Suppressor macrophage treated with lipopolysaccharide for 4 hours (primary cell): ENCODE measurements at places on chromosomes 6 and 20.

DNA sequence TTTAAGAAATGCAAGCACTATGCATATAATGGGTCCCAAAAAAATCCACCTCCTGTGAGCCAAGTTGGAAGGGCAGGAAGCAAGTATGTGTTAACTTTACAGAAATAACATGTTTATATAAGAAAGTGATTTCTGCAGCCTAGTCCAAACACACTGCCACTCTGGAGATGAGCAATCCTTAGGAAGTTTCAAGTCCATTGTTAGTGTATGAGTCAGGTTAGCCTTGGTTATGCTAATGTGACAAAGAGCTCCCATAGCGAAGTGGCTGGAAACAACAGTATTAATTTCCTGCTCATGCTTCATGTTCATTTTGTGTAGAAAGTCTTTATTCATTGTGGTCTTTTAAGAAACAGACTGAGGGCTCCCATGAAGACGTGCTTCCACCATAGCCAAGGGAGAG, 121.4 kb downstream of the TBXT start:
- no peak for DNase-seq

DNA sequence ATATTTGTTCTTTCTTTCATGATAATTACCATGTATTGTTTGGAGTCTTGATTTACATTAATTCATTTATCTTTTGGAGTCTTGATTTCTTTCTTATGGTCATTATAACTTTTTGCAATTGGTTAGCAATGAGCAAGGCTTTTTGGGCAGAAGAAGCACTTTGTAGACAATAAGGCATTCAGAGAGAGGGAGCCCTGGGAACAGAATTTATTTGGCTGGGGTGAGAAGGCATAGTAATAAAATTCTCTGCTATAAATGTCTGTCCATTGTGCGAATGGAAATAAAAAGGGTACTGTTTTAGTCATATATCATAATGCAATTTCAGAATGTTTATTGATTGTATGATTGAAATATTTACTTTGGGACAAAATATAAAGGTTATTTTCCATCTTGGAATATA, 147.0 kb downstream of the SLC35F1 start:
- DNase-seq = no peak

GRCh38 chr6:51182827-51183226, 364.2 kb downstream of the TFAP2B start:
- no peak for DNase-seq

DNA sequence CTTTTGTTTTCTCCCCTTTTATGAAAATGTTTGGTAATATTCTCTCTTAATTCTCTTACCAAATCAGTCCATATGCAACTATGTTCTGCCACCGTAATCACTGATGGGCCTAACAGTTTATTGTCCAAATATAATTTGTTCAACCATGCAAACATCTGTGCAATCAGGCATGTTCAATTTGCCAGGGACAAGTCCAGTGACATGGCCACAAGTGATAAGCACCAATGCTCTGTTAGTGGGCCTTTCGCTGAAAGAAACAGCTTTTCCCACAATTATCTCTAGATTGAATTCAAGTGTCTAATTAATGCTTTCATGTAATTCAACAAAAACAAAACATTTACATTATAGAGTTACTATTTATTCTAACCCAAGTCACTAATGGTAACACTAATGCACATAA, 53.3 kb downstream of the EPB41L2 start:
- DNase-seq = no peak

- no peak for DNase-seq
These were observed 21.3 kb upstream of the MICB start for GRCh38 chr6:31476515-31477139.

- no peak for DNase-seq
These were observed 53.0 kb downstream of the TNFAIP3 start for GRCh38 chr6:137919837-137920730.
